CD4-positive, alpha-beta T cell treated with Interleukin-4 for 1 hour (primary cell): ENCODE measurements at places on chromosomes 4 and X.
A peak's percentile ranks its signal among the peaks of the same experiment; 100 is the strongest.

- no peak for DNase-seq
These were observed 310.4 kb downstream of the SPRY1 start for GRCh38 chr4:123706973-123707372.

DNA sequence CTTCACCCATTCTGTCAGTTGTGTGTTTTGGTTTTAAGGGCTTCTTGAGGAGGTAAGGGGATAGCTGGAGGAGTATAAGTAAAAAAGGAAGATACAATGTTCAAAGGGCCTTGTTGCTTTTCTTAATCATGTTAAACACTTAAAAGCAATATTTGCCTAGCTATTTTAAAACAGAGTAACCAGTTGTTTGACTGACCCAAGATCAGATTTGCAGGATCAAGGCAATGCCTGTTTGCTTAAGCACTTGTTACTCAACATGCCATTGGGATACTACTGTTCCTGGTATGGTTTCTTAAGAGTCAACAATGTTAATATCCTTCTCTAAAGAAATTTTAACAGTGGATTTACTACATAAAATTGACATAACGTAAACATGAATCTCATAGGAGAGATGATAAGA is 2.6 kb downstream of the DCLK2 start:
- no peak for DNase-seq

DNA sequence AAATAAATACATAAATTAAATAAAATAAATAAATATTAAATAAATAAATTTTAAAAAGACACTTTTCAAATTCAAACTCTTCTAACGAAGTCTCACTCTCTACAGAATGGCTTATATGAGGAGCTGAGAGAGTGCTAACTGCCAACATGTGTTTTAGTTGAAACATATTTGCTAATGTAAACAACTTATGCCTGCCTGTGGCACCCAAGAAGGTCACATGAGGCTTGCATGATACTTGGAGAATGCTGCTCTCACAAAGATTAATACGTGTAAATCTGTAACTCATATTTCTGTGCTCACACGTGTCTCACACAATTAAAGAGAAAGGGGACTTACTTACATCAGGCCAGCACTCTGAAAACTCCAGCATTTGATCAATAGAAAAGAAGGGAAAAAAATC is 43.2 kb upstream of the PITX2 start:
- DNase-seq, result no peak

- DNase-seq, result peak; percentile 60
These were observed 22.3 kb upstream of the RASGEF1B start for GRCh38 chr4:81494031-81494431.

GRCh38 chr4:185112104-185112503 is 31.0 kb upstream of the SLC25A4 start:
- DNase-seq, result no peak

DNA sequence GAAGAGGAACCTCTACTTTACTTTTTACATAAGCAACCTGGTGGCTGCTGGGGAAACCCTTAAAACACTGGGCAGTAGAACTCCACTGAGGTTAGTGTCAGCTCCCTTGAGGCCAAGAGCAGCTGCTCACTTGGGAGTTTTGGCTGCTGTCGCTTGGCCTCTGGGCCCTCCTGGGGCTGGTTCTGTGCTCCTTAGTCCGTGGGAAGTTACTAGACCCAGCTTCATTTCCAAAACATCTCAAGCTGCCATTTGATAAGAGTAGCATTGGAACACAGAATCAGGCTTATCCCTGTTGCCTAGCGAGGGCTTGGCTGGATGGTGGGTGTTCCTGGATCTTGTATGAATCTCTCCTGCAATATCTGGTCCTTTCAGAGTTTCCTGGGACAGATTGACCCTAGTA is 26.1 kb downstream of the RNF4 start:
- DNase-seq, result no peak

DNA sequence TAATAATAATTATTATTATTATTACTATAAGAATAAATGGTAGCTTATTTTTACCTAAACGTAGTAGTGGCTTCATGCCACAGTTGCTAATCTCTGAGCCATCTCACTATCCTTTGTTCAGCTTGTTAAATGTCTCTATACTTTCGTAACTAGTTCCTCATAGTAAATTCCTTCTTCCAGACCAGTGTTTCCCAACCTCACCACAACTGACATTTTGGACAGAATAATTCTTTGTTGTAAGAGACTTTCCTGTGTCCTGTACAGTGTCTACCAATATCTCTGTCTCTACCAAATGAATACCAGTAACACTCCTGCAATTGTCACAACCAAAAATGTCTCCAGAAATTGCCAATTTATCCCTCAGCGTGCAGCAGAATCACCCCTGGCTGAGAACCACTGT is 1040.9 kb downstream of the DMD start:
- DNase-seq, result no peak

DNA sequence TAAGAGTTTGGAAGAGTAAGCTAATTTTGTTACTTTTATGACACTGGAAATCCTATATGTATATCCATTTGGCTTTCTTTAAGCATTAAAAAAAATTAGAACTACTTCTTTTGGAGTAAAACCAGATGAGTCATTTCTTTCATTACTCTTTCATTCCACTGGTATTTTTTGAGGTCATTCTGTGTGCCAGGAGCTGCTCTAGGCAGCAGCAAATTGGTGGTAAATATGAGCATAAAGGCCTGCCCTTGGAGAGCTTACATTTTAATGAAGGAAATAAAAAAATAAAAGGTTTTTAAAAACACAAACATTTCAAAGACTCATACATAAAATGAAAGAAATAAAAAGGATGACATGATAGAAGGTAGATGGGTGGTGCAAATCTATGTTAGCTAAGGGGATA is 37.4 kb downstream of the MID1 start:
- no peak for DNase-seq

DNA sequence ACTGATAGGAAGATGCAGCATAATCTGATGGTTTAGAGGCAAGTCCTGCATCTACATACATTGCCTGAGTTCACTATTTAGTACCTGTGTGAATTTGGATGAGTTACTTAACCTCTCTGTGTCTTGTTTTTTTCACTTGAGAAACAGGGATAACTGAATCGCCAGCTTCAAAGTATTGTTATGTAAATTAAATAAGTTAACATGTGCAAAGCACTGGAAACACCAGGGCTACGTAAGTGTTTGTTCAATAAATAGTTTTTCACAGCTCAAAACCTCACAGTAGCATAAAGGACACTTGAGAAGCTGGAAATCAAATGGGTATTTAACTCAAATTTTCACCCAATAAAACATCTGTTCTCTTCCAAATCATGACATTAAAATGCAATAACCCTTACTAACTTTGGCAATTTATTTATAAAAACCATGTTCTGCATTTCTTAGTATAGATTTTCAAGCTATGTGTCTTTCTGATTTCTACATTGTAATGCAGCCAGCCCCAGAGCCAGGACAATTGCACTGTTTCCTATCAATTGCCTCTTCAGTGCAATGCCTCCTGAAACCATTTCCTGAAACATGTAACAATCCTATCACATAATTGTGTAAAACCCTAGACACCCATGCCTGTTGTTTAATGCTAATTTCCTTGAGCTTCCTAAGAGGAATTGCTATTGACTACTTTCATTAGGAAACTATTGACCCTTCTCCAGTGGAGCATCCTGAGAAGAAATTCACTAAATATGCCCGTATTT is 177.1 kb downstream of the UNC5C start:
- no peak for DNase-seq

- no peak for DNase-seq
These were observed 26.9 kb upstream of the BBS12 start for GRCh38 chr4:122705547-122706117.

GRCh38 chr4:165355900-165356300 is 22.9 kb upstream of the CPE start:
- DNase-seq, result no peak

GRCh38 chrX:97787849-97788248 is 904.1 kb downstream of the RPA4 start:
- no peak for DNase-seq

DNA sequence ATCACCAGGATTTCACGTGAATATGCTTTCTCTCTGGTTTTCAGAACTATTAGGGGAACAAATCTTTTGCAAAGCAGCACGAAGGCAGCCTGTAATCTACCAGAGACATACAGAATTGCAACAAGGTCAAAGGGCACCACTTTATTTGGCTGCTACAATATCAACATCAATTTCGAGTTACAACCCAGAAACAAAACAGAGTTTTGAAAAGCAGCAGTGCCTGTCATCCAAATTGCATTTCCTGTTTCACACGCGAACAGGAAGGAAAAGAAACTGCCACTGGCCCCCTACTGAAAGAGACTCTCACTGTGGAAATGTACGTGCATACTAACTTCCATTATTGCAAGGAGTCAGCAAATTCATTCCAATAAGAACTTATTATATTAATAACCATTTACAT is 17.1 kb upstream of the C1QTNF7 start:
- peak; percentile 38 for DNase-seq

- no peak for DNase-seq
These were observed 21.9 kb upstream of the IGFBP7 start for GRCh38 chr4:57131849-57132742.

- no peak for DNase-seq
These were observed 49.4 kb downstream of the USP38 start for GRCh38 chr4:143234153-143234552.

- no peak for DNase-seq
These were observed 870.6 kb upstream of the SLIT2 start for GRCh38 chr4:19381068-19381467.
